T1000 (cell line): ENCODE measurements at places on chromosomes 6 and 20.

GRCh38 chr6:88869263-88870020, 94.0 kb downstream of the RNGTT start:
- DNase-seq, result no peak

DNA sequence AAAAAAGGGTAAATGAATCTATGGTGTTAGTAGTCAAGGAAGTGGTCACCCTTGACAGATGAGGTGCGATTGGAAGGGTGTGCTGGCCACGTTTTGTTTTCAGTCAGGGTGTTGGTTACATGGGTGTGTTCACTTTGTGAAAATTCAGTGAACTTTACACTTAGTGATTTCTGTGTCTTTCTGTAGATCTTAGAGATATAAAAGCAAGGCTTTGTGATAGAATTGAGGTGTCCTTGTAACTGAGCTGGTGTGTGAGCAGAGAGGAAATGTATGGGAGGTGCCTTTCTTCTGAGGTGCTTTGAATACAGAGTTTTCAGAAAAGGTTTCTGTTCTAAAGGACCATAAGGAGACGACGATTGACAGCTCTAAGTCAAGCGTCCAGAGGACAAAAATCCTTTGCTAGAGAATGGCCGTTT, 90.5 kb downstream of the SAMD3 start:
- no peak for DNase-seq

DNA sequence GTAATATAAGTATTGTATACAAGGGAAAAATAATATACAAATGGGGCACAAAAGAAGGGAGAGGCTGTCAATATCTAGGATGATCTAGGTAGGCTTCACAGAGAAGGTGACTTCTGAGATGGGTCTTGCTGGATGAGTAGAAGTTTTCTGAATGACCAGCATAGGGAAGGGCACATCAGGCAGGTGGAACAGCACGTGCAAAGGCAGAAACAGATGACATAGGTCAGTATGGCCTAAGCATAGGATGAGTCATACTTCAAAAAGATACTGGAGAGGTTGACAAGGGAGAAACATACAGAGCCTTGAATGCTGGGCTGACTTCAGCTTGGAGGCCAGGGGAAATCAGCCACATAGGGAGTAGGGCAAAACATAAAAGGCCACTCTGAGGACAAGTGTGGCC, 31.9 kb upstream of the SIRPA start:
- no peak for DNase-seq

DNA sequence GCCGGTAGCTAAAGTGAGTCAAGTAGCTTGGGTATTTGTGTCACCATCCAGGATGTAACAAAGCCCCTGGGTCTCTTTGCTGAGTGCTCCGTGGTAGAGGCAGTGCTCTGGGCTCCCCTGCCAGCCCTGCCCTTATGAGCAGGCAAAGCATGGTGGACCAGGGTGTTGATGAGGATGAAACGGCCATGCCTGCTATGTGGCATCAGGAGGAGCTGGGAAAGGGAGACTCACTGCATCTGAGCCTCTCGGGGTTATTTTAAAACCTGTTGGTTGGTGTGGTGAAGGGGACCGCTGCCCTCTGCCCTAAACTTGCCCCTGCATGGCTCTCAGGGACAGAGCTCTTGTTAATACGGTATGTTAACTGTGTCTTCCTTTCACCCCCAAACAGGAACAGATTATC, 143.1 kb downstream of the DTNBP1 start:
- DNase-seq, result no peak

DNA sequence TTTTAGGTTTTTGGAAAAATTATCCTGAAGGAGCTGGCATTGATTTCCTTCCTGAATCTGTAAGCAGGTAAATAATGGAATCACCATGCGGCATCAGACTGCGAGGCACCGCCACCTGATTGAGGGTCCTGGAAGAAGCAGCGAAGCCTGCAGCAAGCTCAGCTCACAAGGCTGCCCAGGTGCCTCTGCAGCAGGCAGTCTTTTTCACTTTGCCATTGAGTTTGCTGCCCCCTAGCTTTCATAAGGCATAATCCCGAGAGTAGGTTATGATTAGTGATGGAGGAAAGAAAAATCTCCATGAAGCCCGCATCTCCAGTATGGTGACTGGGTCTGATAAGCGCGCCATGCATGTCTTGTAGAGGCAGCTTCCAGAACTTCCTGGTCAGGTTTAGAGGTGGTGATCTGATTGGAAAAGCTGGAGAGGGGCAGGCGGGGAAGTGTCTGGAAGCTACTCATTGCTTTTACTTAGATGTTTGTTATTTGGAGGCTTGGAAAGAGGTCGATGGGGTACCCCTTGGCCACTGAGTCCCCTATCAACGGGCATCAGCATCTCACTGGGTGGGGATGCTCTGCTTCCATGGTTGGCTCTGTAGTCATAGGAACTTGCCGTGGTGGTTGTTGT, 26.7 kb downstream of the IYD start:
- no peak for DNase-seq

DNA sequence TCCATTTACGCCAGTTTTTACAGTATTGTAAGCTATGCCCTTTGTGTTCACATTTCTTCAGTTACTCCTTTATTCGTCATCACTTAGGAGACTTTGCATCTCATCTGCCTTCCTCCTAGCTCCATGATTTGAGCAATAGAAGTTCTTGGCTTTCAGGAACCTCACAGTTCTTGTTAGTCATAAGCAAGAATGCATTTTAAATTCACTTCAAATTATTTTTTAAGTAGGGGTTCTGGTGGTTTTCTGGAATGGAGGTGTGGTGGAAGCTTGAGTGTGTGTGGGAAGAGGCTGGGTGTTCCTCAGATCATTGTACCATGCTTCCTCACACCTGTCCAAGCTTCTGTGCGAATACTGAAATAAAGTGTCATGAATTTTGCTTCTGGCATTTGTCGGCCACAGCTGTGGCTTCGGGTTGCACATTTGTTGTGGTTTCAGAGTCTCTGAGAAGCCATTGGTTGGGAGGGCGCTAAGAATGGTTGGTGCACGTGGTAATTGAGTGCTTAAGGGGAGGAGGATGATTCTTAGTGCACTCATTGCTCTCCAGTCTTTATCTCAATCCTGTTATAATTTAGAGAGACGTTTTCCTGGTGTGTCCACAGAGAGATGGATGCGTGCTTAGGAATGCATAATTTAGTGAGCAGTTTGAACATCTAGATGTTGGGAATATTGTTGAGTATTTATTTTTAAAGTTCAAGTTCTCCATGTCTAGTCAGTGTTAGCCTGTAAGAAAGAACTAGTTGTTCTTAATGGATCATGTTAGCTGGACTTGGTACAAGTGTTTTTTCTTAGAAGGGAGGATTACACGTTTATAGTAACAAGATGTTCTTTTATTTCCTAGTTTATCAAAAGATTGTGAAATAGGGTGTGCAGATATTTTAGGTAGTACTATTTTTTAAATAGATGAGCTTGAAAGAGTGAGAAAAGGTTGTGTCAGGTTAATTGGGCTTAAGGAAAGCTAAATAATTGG, 31.9 kb downstream of the FOXO3 start:
- DNase-seq, result no peak

DNA sequence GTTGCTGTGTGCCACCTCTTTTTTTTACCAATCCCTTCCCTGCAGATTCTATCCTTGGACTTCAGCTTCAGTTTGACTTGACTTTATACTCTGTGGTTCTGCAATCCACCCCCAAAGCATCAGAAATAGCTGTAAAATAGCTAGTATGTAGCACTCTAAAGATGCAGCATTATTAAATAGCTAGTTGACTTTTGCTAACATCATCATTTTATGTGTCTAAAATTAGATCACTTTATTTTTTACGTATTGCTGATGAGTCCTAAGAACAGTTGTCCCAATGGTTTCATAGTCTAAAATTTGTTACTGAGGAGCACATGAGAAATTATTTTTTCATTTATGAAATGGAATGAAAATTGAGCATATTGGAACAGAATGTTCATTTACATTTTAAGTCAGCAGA, 138.2 kb downstream of the NKAIN2 start:
- DNase-seq, result no peak

DNA sequence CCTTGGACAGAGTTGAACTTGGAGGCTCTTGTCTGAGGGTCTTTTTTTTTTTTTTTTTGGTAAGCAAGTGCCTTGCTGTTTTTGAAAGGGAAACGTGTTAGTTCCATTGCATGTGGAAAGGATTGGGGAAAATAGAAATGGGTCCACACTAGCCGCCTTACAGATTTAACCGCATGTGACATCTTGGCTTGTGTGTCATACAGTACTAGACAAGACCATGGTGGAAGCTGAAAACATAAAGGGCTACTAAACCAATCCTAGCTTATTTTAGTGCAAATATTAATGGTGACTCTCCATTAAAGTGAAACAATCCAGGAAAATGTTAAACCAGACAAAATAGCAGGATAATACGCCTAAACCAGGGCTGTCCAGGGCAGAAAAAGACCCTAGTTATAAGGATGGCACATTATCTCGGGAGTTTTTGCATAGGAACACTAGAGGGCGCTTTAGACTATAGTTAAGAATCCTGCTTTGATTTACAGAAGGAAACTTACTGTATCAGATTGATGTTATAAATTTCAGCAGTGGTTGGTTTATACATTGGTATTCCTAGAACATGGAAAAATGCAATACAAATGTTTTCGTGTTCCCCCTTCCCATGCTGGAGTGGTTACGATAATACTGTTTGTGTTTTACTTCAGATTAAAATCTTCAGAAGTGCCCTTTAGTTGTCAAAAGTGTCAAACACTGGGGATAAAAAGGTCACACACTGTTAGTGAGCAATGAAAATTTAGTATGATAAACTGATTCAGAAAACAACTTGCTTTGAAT, 59.8 kb upstream of the DEK start:
- DNase-seq, result no peak

DNA sequence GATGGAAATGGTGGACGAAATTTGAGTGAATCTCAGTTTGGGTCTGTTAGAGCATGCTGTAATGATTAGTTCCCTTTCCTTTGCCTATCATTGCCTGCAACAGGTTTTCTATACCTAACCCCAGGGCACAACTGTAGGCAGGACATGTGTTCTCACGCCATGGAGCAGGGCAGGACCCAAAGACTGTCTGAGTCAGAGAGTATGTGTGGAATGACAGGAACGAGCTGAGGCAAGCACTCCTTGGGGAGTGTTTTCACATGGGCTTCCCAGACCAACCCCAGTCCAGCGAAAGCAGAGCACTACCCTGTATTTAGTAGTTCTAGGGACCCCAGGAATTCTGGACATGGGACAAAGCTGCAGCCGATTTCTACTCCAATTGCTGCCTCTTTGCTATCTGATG, 234.2 kb downstream of the HACE1 start:
- DNase-seq, result peak; percentile 52

- DNase-seq, result no peak
Observed at GRCh38 chr20:61964675-61965605, 100.7 kb downstream of the TAF4 start.

GRCh38 chr6:16836144-16836981, 75.1 kb upstream of the ATXN1 start:
- no peak for DNase-seq

DNA sequence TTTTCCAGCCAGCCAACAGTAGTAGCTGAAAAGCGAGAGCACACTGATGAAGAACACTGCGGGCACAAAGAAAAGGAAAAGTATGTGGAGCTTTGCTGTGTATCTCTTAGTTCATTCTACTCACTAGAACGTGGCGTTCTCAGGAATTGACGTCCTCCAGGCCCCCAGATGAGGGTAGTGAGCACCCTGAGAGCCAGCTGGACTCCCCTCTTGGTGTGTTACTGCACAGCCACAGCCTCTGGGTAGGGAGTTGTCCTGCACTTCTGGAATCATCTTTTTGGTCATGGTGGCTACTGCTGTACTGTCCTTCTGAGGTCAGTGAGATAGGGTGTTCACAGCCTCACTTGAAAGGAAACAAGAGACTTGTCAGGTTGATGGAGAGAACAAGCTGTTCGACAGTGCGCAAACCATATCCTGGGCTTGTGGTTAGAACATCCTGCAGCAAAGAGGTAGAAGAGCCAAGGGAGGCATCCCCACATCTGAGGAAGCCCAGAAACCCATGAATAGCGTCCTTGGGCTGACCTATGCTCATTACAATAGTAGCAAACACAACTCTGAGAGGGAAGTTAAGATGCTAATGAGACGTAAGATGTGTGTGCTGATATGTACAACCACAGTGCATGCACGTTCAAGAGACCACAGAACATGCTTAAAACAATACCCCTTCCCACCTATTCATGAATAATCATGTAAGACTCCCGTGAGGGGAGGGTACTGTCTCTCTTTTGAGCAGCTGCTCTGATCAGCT, 14.6 kb upstream of the HLA-F start:
- DNase-seq, result no peak
